ENCODE measurements at places on chromosomes 3 and 15.
A peak's percentile ranks its signal among the peaks of the same experiment; 100 is the strongest.

DNA sequence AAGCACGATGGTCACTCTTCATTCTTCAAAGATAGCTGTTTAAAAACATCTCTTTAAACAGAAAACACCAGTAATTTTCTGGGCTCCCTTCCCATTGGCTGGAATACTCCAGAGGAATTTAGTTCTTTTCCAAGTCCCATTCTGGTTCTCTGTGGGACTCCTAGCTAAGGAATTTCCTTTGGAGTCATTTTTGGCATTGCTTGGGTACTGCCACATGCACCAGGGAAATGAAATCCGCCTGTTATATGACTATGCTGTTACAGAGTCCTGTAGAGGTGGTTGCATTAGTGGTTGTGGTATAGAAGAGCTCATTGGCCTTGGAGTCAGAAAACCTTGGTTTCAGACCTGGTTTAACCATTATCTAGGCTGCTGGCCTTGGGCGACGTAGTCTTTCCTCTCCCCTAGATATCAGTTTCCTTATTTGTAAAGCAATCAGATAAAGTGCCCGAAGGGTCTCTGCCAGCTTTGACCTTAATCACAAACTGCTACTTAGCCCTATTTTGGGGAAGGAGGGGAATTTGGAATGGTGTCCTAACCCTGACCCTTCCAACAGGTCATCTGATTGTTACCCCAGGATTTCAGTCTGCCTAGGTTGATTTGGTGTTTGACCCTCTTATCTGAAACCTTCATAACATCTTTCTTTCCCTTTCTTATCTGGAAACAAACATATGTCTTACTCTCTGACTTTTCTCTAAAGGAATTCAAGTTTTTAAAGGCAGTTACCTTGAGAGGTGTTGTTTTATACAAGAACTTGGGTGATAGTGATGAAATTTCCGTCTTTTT is 13.4 kb downstream of the RTP1 start:
- peak; percentile 57 for DNase-seq

DNA sequence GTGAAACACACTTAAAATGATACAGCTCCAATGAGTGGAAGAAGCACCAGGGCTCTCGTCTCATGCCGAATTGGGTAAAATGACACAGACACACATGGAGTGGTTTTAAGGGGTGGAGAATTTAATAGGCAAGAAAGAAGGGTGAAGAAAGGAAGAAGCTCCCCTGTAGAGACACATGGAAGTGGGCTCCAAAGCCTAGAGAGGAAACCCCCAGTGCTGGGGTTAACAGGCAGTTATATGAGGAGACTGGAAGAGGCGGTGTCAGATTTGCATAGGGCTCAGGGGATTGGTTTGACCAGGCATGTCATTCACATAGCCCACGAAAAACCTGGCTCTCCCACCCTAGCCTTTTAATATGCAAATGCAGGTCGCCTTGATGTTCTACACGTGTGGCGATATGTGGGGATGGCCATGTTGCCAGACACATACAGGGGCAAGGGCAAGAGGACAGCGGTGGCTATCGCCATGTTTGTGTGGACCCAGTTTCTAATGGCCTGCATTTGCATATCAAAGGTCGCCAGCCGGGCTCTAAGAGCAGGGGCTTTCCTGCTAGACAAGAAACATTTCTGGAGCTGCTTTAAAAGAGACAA is 1.9 kb upstream of the DPH6 start:
- no peak for DNase-seq

DNA sequence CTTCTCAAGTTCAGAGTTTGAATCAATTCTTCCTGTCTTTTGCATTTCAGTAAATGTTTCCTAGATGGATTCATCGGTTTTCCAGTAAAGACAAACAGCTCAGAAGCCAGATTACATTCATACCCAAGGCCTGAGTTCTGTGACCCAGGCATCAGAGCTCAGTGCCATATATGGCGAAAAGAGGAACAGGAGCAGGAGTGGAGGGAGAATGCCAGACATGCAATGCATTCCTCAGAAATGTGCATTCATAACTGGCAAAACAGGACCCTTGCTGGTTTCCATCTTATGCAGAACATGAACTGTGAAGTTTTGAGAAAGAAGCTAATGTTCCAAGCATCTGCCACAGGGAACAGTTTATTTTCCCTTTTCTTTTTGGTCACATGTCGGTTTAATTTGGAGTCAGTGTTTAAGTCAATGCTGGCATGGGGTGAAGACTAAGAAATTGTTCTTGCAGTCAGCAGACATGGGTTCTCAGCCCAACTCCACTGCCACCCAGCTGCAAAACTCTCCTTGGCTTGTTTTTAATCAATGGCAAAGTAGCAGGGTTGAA is 116.5 kb downstream of the LPP start:
- peak; percentile 87 for DNase-seq

DNA sequence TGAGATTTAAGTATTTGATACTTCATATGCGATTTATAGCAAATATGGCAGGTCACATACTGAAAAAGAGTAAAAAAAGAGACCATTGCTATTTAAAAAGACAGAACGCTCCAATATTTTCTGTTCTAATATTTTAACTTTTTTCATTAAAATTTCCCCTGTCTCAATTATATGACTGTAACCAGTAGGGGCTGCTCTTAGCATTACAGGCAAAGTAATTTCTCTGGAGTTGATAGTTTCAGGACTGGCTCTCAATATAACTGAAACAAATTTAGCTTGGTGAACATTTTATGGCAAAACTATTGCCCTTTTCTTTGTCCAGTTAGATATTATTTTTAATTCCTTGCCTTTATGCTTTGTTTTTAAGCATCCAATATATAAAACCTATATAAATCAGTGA is 286.3 kb upstream of the ROBO2 start:
- DNase-seq = no peak

DNA sequence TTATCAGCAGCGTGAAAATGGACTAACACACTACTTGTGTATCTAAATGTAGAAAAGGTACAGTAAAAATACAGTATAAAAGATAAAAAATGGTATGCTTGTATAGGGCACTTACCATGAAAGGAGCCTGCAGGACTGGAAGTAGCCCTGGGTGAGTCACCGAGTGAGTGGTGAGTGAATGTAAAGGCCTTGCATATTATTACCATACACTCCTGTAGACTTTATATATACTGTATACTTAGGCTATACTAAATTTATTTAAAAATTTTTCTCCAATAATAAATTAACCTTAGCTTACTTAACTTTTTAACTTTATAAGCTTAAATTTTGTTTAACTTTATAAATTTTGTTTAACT is 67.2 kb upstream of the TSPAN3 start:
- no peak for DNase-seq

GRCh38 chr3:99419116-99419515 is 219.3 kb upstream of the COL8A1 start:
- DNase-seq = peak; percentile 40

DNA sequence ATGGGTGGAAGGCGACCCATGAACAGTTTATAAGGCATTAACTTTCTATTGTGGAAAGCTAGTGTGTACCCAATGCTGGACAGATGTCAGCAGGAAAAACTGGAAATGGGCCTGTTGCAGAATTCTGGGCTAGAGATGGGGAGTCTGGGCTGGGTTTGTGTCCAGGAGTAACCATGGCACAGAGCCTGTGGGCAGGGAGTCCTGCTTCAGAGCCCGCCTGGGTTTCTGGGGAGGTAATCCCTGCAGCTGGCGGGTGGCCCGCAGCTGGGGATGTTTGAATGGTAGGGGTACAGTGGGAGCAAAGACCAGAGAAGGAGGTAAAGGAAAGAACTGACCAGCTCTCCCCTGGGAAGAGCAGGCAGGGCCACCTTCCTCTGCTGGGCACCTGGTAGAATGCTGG is 25.7 kb downstream of the ACAA1 start:
- no peak for DNase-seq

DNA sequence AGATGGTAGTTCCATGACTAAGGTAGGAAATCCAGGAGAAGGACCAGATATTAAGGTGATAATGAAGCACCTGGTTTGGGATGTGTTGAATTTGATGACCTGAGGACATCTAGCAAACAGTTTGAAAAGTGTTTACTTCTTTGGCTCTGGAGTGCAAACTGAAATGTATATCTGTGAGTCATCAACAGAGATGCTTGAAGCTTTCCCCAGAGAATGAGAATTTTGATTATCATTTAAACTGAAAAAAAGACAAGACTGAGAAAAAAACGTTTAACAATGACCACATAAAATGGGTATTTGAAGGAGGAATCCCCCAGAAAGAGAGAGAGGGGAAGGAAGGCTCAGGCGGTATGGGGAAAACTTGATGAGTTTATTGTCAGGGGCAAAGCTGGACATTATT is 20.7 kb upstream of the GSK3B start:
- no peak for DNase-seq

DNA sequence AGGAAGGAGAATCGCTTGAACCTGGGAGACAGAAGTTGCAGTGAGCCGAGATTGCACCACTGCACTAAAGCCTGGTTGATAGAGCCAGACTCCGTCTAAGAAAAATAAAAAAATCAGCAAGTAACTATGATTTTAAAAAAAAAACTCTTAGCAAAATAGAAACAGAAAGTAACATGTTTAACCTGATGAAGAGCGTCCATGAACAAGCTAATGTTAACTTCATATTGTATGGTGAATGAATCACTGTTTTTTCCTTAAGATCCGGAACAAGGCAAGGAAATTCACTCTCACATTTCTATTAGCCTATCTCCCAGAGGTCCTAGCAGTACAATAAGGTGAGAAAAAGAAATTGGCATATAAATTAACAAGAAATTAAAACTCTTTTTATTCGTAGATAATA is 69.0 kb downstream of the RFX7 start:
- no peak for DNase-seq

- no peak for DNase-seq
These were observed 267.4 kb downstream of the ABHD5 start for GRCh38 chr3:43958005-43958770.

DNA sequence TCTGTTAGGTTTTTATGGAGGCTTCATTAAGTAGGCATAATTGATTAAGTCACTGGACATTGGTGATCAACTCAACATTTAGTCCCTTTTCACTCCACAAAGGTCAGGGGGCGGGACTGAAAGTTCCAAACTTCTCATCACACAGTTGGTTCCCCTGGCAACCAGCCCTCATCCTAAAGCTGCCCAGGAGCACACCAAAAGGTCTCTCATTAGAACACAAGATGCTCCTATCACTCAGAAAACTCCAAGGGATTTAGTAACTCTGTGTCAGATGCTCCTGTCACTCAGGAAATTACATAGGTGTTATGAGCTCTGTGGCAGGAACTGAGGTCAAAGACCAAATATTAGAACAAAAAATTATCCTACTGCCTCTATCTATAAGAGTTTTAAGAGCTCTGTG is 321.5 kb downstream of the OTOL1 start:
- DNase-seq = no peak

GRCh38 chr15:85494048-85494777 is 113.8 kb downstream of the AKAP13 start:
- DNase-seq = no peak

- no peak for DNase-seq
These were observed 9.0 kb downstream of the PLCL2 start for GRCh38 chr3:16893618-16894200.

DNA sequence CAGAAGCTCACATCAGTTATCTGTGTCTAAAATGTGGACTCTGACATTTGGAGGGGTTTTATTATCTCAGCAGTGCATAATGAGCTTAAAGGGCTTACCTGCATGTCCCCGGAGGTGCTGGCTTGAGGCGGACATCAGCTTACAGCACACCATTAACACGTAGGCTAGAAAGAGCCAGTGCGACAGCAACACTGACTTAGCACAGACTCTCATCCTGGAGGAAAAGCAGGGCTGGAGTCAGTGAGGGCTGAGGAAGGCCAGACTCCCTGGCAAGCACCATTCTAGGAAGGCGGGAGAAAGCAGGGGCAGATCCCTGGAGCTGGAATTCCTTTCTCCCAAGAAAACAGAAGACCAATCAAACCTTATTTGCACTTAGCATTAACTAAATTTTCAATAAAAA is 51.7 kb downstream of the TAFA4 start:
- no peak for DNase-seq

DNA sequence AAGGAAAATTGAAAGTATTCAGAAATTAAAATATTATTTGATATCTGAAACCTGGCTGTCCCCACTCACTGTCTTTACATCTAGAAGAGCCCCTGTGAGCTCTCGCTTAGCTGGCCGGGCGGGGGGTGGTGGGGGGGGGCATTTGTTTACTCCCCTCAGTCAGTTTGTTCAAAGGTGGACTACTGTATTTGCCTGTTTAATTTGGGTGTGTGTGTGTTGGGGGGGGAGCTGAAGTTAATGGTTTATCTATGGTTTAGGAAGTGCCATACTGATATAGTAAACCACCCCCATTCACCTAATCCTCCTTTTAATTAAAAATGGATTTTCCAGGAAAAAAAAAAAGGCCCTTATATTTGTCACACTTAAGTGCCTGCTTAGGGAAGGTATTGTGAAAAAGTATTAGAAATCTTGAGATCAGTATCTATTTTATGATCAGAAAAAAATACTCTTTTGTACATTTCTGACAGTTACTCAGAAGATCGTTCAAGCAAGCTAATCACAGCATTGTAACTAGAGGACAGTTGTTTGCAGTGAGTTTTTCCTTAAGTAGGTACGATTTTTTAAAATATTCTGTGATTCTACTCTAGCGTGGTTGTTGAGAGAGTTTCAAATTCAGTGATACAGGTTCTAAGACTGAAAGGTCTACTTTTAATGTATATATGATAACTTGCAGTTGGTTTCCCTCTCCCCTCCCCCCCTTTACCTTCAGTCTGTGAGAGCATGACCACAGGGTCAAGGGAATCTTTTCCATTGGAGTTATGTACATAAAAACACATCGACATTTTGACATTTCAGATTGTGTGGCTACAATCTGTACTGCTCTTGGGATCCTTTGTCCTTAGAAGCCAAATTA is 8.5 kb downstream of the NR2F2 start:
- no peak for DNase-seq

DNA sequence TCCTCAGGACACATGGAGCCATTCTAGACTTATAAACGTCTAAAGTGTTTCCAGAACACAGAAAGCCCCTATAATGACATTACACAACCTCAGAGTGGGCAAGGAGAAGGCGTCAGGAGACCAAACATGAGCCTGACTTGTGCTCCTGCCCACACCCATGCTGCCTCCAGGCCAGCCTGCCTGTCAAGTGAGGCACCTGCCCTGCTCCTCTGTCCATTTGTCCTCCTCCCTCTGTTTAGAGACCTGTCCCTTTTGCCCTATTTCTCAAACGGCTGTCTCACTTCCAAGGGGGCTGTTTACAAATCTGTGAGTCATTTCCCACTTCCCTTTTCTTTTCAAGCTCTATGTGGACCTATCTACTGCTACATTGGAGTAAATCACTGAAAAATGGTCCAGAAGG is 21.0 kb downstream of the ZDHHC3 start:
- DNase-seq = no peak

DNA sequence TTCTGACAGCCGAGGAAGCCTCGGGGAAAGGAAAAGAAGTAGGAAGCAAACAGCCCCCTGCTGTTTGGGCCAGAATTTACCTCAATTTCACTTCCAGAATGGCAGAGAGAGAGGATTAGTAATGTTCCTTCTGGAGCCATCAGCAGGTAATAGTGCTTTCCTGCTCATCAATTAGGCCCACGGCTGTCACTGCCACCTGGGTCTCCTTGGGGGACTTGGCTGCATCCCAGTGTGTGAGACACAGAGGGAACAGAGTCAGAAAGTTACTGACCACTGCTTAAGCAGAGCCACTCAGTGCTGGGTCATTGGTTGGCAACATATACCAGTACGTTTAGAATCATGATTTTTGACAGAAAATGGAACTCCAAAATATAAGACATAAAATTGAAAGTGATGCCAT is 397.0 kb downstream of the EPHA3 start:
- no peak for DNase-seq
